M059J (cell line): ENCODE measurements at places on chromosomes 2 and 18.

DNA sequence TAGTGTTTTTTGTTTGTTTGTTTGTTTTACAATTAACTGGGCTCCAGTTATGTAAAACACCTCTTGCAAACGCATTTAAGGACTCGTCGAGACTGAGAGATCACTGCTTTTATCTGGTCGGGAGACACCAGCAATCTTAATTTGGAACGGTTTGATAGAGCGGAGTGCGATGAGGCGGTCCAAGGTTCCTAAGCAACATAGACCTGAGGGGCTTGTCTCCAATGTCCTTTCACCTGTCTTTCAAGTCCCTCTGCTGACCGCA lies 729 bp upstream of the SELENOI start:
- DNase-seq: no peak

- DNase-seq: no peak
These were observed 38.7 kb upstream of the SERTAD2 start for GRCh38 chr2:64692401-64692800.

DNA sequence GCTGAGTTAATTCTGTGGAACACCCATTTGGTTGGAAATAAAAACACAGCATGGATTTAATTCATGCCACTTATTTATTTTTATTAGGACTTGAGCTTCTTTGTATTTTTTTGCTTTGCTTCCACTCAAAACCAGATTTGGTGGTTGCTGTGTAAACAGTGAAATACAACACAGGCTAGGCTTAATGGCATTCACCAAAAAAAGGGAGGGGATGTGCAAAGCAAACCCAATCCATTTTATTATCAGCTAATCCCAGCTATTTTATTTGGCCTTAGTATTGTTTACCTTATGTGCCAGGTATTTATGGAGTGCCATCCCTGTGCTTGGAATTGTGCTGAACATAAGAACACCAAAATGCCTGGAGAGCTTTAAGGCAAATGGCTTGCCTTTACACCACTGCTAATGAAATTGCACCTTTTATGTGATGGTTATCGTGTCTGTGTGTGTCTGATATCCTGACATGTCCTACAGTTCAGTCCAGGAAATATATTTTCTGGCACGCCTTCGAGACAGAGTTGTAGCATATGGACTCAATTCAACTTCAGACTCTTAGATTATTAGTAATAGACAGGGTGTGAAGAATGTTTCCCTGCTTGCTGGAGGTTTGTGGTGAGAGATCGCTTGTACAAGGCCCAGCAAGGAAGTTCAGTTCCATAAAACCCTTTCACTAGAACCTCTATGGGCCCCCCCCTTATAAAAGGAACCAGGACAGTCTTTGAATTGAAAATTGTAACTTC lies 99.6 kb downstream of the PRPF40A start:
- no peak for DNase-seq

- no peak for DNase-seq
These were observed 324.0 kb upstream of the REG3G start for GRCh38 chr2:78701546-78701945.

DNA sequence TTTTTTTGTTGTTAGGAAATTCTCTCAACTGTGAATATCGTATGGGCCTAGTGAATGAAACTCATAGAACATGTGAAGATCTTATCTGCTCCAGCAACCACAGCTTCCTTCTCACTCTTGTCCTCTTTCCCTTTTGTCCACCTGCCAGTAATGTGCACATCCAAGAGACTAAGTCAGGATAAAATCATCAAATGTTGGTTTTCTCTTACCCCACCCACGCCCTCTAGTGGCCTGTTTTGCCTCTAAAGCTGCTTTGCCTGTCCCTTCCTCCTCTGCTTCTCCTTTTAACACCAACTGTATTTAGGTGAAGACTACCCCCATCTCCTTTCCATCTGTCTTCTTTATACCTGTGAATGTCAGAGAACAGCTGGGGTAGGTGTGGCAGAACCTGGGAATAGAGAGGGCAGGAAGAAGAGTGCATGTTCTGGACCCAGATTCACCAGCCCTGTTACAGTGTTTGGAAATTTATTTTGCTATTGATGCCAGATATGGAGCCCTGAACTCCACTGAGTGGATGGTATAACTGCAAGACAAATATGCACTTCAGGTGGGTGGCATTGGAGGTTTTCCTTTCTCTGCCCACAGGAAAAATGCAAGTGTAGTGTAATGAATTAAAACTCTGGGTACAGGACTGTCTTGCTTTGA lies 8.4 kb upstream of the MGAT5 start:
- DNase-seq: peak; percentile 75

- DNase-seq: no peak
These were observed 12.5 kb downstream of the MOCOS start for GRCh38 chr18:36199691-36200295.

DNA sequence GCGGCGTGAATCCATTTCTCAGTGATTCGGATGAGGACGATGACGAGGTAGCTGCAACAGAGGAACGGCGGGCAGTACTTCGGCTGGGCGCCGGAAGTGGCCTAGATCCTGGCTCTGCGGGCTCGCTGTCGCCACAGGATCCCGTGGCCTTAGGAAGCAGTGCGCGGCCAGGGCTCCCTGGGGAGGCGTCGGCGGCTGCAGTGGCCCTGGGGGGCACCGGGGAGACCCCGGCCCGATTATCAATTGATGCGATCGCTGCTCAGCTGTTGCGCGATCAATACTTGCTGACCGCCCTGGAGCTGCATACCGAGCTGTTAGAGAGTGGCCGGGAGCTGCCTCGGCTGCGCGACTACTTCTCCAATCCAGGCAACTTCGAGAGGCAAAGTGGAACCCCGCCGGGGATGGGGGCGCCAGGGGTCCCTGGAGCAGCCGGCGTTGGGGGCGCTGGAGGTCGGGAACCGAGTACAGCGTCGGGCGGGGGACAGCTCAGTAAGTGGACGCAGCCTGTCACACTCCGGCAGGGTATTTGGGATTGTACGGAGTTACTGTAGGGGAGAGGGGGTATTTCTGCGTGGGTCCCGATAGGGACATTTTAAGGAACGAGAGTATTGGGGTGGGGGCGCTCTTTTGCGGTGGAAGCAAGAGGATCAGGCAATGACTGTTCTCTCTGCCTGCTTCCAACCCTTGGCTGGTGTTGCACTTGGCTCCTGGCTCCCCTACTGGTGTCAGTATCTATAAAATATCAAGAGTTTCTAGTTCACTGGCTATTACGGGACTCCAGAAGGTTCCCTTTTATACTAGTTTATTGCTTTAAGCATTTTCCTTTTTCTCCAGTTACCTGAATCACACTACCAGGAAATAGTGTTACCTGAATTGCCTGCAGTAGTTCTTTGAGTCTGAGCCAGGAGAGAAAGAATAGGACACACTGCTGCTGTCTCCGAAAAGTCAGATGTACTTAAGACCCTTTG lies 772 bp downstream of the RELCH start:
- DNase-seq: peak; percentile 53

DNA sequence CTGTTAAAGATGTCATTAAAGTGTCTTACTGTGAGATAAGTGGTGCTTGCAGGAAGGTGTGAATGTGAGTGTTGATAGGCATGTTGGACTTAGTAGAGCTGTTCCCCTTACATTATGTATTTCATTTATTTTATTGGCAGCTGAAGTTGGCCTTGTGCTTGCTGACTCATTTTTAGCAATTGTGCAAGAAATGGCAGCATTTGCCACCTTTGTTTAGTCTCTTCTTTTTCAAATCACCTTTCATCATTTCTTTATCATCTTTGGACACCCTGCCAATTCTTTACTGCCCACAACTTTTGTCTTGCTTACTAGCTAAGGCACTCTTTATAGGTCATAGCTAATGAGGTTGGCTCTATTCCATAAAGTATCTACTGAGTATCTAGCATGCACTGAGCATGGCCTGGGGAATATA lies 130.3 kb upstream of the LYPD6 start:
- peak; percentile 60 for DNase-seq

- no peak for DNase-seq
These were observed 74.5 kb upstream of the NOSTRIN start for GRCh38 chr2:168727904-168728470.

DNA sequence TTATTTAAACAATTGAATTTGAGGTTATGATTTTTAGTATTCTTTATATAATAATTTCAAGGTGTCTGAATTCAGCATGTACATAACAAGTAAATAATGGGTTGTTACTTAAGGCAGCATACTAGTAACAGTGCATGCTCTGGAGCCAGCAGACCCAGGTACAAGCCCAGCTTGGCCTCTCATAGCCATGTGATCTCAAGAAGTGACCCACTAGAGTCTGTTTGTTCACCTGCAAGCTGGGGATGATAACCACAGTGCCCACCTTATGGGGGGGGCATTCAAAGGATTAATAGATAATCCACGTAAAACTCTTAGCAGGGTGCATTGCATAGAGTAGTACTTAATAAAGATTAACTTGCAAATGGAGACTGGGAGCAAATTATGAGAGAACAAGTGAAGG lies 163.6 kb downstream of the TRABD2A start:
- no peak for DNase-seq

- DNase-seq: no peak
These were observed 49.6 kb downstream of the ZEB2 start for GRCh38 chr2:144470334-144470733.

DNA sequence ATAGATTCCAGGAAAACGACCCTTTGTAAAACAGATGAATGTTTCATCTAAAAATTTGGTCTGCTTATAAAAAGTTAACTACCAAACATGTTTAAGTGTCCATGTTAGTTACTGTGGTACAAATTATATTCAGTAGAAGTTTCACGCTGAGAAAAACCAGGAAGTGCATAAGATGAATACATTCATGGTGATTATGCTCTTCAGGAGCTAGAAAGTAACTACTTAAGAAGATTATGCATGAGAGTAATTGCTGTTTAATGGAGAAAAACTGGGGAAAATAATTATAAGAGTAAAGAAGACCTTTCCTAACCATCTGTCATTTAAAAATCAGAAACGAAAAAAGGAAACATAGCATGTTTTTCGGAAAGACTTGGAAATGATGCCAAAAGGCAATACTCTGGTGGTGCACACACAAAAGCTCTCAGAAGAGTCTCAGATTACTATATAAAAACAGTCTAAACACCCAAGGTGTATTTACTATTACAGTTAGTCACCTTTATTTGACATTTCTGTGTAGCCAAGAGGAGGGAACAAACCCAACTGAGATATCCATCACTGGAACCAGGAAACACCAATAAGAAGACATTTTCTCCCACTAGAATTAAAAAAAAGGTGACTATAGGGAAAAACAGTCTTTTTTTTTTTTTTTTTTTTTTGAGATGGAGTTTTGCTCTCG lies 38.8 kb upstream of the METTL21A start:
- DNase-seq: no peak

DNA sequence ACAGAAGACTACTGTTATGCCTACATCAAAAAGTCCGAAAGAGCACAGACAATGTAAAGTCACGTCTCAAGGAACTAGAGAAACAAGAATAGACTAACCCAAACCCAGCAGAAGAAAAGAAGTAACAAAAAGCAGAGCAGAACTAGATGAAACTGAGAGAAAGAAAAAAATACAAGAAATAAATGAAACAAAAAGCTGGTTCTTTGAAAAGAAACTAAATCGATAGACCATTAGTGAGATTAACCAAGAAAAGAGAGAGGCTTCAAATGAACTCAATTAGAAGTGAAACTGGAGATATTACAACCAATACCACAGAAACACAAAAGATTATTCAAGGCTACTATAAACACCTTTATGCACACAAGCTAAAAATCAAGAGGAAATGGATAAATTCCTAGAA lies 271.8 kb downstream of the MBD2 start:
- DNase-seq: no peak

DNA sequence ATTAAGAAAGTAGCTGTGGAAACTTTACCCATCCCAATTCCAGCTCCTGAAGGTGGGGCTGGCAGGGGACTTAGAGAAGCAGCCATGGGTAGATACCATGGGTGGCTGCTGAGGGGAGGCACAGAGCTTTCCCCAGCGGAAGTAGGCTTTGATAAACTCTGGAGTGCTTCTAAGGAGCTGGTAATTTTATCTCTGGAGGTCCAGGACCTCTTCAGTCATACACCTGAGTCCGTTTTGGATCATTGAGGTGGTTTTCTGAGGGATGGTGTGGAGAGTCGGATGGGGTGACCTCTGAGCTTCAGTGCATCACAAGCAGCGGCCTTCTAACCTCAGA lies 36.7 kb upstream of the BMP10 start:
- DNase-seq: no peak

GRCh38 chr2:21773168-21773567 lies 649.4 kb downstream of the TDRD15 start:
- no peak for DNase-seq

- DNase-seq: no peak
These were observed 11.7 kb downstream of the ANO7 start for GRCh38 chr2:241199897-241200821.

DNA sequence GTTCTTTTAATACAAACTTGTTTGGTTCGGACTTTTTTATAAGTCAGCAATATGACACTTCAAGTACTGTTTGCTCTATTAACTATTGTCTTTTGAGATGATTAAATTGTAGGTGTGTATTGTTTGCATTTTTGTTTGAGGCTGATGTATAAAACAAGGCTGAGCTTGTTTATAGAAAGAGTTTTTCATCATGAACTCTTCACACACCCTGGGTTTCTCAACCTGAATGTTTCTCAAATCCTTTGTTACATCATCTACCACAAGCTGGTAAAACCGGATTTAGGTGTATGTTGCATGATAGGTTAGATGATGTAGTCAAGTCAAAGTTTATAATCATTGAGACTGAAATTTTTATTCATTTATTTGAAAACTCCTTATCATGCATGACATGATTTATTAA lies 335.2 kb upstream of the LRATD1 start:
- DNase-seq: no peak

DNA sequence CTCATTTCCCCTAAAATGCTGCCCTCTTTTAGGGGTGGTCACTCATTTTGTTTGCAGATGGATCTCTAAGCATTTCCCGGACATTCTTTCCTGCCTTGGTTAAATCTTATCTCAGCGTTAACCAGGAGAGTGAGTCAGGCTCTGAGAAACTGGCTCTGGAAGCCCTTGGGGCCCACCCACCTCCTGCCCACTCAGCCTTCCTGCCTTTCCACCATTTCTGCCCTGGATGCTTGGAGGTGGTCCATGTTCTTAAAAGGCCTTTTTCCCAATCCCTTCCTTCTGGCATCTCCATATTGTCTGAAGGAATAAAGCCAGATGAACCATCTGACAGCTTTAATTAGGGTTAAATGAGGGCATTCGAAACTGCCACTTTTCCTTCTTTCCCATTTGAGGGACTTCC lies 9.5 kb downstream of the HK2 start:
- peak; percentile 84 for DNase-seq

- DNase-seq: no peak
These were observed 716.5 kb upstream of the RAB6C start for GRCh38 chr2:129262934-129263333.
